NCI-H2081 (cell line): ENCODE measurements at places on chromosomes 12 and 14.
A peak's percentile ranks its signal among the peaks of the same experiment; 100 is the strongest.

DNA sequence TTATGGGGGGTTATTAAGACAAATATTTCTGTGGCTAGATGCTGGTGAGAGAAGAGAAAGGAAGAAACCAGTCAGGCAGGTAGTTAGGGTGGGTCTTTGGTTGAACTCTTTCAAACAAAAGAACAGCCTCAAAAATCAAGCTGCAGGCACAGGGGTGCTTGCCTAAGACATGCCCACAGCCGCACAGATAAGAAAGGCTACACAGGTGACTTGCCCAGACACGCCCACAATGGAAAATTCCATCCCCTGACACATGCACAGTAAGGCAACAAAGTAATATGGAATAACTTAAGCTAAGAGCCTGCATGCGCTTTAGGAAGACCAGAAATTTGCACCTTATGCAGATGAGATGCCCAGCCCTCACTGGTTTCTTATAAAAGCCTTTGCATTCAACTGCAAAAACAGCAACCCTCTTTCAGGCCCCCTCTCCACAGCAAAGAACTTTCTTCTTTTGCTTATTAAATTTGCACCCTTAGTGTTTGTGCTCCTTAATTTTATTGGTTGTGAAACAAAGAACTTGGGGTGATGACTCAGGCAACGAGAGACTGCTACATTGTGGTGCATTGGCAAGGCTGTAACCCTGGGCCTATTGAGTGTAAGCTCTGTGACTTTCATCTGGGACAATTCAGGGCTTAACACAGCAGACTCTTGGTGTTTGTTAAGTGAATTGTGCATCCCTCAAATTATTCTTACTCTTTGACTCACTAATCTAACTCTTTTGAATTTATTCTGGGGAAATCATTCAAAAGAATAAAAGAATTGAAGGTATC lies 149.4 kb downstream of the RPAP3 start:
- no peak for DNase-seq

GRCh38 chr12:109069307-109070271 lies 17.2 kb downstream of the USP30 start:
- DNase-seq: no peak

GRCh38 chr14:80455031-80455430 lies 243.7 kb upstream of the DIO2 start:
- no peak for DNase-seq

DNA sequence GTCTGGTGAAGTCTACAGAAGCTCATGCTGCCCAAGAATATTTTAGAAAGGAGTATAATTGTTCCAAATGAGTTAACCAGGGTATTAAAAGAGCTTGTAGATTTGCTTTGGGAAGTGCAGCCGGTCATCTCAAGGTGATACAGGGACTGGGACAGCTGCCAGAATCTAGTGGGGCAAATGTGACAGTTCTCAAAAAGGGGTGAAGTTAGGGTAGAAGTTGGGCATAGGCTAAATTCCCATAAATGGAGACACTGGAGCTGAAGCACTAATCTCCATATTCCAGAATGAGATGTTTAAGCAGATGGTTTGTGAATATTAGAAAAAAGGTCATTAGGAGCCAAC lies 94.7 kb downstream of the ANO6 start:
- no peak for DNase-seq

DNA sequence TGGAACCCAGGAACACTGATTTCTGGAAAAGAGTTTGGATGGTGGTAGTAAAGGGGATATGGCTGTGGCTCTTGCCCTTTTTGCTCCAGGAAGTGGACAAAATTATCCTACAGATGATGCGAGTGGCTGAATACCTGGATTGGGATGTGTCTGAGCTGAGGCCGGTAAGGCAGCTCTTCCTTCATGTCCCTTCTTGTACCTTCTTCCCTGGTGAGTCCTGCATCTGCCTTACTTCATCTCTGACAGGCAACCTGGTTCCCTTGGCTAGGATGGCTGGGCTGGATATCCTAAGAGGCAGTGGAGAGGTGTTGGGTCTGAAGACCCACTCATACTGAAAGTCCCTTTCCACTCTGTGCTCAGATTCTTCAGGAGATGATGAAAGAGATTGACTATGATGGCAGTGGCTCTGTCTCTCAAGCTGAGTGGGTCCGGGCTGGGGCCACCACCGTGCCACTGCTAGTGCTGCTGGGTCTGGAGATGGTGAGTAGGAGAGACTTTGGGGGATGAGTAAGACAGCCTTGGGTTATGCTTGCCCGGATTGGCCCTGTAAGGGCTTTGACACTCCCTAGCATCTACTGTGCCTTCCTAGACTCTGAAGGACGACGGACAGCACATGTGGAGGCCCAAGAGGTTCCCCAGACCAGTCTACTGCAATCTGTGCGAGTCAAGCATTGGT lies 8.0 kb downstream of the DGKA start:
- DNase-seq: no peak

DNA sequence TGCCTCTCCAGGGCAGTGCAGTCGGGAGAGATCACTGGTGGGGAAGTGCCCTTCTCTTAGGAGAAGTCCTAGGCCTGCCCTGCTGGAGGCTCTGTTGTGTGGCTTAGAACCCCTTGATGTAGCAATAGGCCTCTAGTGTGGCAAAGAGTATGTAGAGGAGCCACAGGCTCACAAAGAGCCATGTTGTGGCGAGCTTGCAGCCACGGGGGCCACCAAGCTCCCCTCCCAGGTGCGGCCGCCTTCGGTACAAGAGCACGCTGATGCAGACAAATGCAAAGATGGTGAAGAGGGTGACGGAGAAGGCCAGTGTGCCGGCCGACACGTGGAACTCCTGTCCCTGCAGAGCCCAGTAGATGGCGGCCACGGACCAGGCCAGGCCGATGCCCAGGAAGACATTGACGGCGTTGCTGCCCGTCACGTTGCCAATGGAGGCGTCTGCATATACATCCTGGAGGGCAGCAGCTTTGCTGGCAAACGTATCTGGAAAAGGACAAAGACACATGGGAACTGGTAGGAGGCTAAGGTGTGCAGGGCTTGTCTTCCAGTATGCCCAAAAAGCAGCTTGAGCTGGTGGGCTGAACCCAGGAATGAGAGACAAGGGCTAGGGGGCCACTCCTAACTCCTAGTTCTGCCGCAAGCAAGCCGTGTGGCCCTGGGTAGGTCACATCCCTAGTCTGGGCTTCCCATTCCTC lies 142.8 kb downstream of the SLC8A3 start:
- DNase-seq: peak; percentile 29

DNA sequence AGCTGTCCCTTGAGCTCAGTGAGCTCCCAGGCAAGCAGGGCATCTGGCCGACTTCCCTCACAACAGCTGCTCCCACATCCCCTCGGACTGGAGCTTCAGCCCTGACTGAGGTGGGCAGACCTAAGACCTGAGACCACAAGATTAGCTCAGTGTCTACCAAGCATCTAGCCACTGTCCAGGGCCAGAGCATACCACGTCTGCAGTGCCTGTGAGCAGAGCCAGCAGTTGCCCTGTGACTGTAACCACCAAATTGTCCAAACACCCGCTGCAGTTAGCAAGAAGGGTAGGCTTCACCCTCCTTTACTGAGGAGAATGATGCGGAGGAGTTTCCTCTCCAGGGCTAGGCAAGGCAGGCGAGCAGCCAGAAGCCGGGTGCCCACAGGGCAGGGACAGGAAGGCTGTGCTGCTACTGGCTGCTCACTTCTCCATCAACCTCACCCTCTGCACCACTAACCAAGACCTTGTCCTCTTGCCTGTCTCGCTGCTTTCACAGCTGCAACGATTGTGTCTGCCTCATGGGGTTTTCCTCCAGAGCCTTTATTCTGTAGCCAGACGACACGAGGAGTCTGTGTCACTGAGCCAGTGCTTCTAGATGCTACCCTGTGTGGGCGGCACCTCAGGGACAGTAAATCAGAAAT lies 53.9 kb downstream of the ANAPC7 start:
- DNase-seq: no peak

DNA sequence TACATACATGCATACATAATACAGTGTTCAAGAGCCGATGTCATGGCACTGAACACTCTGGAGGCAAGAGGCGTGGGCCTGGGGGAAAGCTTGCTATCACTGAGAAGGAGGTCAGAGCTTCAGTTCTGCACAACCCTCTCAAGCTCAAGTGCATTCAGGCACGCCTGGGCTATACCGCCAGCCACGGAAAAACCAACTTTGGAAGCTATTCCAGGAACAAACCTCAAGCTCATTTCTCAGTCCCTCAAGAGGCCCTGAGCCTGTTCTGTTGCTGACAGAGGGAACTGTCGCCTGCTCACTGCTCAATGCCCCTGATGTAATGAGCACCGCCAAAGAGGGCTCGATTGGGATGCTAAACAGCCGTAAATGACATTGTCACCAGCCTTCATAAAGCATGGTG lies 9.2 kb downstream of the NOS1 start:
- no peak for DNase-seq

DNA sequence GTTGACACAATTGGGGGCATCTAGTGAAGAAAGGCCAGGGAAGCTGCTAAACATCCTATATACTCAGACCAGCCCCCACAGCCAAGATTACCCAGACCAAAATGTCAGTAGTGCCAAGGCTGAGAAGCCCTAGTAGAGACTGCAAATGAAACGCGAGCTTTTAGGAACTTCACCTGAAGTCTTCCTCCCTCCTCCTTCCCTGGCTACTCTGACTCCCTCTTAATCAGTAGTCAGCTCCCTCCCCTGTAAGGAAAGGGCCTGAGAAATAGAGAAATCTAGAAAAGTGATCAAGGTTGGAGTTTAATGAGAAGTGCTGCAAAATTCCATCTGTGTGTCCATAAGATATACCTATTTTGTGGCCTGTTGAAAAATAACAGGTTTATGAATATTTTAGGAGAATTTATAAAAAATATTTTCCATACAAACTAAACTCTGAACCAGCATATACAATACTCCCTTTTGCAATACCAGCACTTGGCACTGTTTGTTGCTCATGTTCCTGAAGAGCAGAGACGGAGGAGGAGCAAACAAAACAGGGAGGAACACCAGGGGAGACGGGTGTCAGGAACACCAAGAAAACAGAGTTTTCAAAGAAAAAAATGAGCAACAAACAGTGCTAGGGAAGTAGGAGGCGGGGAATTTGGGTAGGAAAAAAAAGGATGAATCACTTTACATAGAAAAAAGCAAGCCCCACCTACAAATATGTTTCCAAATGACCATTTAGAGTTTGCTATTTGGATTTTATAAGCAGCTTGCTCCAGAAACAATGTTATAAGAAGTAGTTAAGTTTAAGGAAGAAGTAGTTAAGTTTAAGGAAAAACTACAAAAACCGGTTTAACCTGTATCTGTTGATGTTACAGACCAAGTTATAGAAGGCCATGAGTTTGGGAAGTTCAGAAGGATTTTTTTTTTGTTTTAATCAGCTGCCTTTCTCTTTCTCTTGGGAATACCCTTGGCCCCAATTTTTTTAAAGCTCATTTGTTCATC lies 282.1 kb upstream of the GRIP1 start:
- DNase-seq: no peak

GRCh38 chr14:61653507-61653906 lies 41.8 kb upstream of the HIF1A start:
- no peak for DNase-seq

GRCh38 chr12:15214851-15215601 lies 6.2 kb downstream of the RERG start:
- DNase-seq: no peak

DNA sequence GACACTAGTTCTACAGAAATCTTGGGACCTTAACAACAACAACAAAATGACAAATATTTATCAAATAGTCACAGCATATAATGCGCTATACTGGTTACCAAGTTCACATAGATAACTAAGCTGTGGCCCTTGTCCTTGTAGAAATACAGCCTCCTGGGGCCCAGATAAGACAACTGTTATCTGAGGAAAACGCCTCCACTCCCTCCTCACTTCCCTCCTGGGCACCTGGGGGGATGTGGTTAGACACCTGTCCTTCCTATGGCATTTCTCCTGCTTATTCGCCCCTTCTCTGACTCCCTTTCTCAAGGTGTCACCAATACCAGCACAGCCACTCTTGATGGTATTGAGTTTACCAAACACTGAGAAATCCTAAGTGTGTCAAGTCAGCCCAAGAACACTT lies 419.4 kb downstream of the RAD51B start:
- no peak for DNase-seq
